Activated CD4-positive, alpha-beta T cell treated with anti-CD3 and anti-CD28 coated beads for 4 hours (primary cell): ENCODE measurements at places on chromosomes 6 and 20.
A peak's percentile ranks its signal among the peaks of the same experiment; 100 is the strongest.

- DNase-seq: peak; percentile 44
Measured at GRCh38 chr20:11891776-11892545, 25.7 kb upstream of the BTBD3 start.

GRCh38 chr6:139338795-139339194 is 35.7 kb downstream of the CITED2 start:
- no peak for DNase-seq

DNA sequence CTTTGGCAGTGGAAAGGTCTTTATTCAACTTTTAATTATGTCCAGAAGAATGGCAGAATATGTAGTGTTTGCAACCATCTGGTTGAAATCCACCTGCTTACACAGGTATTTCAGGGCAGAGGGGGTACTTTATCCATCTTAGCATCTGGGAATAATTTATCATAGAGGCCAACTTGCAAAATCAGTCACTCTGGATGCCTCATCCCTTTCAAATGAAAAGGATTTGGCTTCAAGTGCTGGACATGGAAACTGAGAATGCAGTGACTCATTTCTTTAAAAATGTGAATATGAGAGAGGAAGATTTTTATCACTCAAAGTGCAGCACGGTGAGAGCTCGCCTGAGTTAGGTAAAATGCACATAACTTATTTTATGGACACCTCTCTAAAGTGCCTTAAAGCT is 758.3 kb downstream of the KIF16B start:
- DNase-seq: no peak

DNA sequence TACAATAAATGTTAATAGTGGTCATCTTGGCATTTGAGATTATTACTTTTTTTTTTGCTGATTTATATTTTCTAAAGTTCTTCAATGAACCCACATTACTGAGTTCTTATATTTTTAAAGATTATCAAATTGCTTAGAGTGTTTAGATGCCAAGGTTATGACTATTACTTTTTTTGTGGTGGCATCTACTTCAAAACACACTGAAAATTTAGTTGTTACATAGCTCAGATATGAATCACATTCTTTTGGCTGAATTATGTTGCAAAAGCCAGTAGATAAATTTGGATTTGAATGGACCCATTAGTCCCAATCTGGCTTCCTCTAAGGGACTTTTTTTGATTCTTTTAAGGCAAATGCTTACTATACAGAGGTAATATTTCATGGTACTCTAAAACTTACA is 8.9 kb downstream of the UTRN start:
- DNase-seq: no peak

GRCh38 chr6:33988121-33989015 is 157.5 kb downstream of the GRM4 start:
- no peak for DNase-seq

DNA sequence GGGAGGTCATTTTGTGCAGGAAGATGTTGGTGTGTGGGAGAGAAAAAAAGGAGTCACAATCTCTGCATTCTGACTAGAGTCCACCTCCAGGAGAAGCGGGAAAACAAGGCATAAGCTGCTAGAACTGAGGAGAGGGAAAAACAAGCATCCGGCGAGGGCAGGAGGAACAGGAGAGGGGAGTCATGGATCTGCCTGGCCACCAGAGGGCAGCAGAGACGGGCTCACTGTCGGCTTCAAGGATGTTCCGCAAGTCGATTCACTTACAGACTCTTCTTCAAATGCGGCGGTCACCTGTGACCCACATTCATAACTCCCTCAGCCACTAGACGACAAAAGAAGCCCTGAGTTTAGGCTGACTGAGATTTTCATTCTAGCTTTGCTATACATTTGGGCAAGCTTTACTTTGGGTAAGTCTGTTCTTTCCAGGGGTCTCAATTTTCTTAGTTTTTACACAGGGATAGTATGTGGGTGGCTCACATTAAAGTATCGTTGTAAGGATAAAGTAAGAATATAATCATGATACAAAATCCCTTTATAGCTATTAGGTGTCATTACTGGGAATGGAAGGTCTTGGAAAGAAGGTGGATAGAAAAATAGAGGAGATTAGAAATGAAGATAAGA is 6.6 kb upstream of the BTNL2 start:
- peak; percentile 81 for DNase-seq

- no peak for DNase-seq
Measured at GRCh38 chr20:59148701-59149493, 14.7 kb upstream of the ZNF831 start.

GRCh38 chr6:116443105-116443504 is 18.1 kb upstream of the CALHM6 start:
- no peak for DNase-seq

DNA sequence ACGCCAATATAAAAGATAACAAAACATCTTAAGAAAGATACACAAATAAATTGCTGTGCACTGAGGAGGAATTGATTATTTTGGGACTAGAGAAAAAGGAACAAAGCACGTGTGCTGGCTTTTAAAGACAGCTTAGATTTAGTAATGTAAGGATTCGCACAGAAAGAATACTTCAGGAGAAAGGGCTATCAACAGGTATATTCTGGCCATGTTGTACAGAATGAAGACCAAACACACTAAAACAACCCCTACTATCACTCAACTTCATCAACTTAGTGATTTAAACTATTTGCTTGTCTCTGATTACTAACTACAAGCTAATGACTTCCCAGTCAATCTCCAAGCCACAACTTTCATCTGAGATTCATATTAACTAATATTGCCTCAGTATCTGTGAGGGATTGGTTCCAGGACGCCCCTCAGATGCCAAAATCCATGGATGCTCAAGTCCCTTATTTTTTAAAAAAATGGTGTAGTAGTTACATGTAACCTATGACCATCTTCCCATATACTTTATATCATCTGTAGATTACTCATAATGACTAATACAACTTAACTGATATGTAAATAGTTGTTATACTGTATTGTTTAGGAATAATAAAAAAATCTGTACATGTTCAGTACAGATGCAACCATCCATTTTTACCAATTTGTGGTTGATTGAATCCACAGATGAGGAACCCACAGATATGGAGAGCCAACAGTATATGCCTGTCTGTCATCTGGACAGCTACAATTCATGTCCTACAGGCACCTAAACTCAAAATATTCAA is 4.5 kb downstream of the DEK start:
- no peak for DNase-seq

GRCh38 chr6:33169291-33170175 is 22.7 kb downstream of the COL11A2 start:
- DNase-seq: no peak

DNA sequence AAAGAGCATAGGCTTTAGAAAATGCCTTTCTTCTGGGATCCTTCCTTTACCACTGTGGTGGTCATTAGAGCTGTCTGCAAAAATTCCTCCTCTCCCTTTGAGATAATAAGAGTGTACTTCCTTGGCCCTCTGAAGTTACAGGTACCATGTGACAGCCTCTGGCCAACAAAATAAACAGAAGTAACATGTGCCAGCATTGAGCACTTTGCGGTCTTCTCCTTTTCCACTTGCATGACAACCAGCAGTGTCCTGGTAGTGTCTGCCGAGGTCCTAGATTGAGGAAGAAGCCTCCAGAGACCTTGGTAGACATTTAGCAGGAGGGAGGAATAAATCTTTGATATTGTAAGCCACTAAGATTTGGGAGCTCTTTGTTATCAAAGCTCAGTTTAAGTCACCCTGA is 87.5 kb upstream of the ARID1B start:
- no peak for DNase-seq

- no peak for DNase-seq
Measured at GRCh38 chr6:109393157-109393885, 11.1 kb upstream of the CD164 start.

- DNase-seq: no peak
Measured at GRCh38 chr20:10481676-10482075, 46.6 kb downstream of the SLX4IP start.

DNA sequence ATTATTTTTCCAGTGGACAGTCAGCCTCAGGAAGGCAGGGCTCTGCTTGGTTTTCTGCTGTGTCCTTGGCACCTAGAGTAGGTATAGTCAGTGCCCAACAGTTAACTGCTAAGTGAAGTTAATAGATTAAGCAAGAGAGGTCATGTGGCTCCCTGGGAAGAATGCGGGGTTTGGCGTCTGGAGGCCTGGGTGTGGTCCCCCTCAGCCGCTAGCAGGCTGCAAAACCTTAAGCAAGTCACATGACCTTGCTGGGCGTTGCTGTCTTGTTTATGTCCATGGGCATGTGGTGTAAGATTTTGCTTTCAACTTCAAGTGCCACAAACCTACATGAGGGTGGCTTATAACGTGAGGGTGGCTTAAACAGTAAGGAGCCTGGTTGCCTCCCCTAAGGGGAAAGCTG is 75.5 kb upstream of the SCP2D1 start:
- no peak for DNase-seq

DNA sequence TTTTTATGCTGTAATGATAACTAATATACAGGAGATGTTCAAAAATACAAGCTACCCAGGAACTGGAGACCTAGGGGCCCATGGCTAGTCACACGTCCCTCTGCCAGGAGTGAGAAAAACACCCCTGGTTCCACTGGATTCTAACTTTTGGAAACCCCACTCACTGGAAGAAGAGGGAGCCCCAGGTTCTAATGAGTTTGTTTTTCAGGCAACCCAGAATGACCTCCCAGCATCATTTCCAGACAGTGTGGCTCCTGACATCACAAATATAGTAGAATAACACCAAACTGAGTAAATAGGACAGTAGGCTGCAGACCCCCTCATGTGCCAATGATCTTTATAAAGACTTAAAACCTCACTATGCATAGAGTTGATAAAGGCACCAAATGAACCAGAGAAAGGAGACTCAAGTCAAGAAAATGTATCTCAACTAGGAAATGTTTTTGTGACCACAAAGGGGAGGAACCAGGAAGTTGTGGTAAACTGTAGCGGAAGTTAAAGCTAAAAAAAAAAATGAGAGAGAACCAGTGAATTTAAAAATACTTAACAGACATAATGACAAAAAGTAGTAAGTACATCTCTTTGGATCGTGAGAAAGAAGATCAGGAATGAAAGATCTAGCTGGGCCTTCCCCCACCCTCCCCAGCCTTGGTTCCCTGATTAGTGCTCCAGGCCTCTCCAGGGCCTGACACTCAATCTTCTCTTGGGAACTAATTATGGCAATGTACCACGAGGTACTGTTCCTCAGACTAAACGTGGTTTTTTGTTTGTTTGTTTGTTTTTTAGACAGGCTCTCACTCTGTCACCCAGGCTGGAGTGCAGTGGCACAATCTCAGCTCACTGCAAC is 19.8 kb downstream of the HLA-E start:
- no peak for DNase-seq

DNA sequence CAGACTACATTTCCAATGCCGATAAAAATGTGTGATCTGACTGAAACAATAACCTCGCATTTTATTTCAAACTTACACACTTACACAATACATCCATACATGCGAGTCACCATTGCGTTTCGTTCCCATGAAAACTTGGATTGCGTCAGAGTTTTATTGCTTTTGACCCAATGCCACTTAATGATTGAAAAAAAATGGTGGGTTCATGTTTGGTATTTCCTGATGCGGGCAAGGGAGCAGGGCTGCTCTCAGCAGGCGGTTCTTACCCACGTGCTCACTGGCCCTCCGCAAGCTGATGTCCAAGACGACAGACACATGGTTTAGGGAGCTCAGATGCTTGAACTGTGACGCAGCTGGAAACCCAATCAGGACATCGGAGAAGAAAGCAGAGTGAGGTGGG is 281.0 kb upstream of the SULF2 start:
- DNase-seq: no peak

DNA sequence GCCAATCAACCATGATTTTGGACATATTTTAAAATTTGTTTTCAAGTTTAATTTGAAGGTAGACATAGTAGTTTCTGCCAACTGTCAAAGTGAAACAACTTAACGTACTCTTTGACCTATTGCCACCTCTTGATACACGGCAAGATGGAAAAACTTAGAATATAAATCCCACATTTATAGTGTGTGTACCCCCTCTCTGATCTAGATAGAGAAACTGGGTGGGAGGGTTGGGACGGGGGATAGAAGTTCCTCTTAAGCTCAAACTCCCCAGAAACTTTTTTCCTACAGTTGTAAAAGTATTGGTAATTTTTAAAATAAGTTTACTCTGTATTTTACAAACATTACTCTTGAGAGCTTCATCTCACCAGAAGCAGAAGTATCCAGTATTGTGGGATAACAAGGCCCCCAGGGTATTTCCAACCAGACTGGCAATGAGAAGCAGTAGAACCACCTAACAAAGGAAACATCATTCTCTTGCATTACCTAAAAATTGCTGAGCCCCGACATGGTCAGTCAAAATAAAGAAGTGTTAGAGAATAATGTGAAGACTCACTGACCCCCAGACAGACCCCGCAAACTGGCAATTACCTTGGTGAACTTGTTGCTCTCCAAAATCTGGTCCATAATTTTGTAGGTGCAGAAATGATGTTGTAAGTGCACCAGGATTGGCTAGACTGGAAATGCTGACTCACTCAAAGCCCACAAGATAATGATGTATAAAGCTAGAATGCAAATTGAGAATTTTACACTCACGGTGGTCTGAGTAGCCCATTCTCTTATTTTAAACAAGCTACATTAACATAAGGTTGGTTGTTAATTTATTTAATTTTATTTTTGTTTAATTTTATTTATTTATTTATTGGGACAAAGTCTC is 74.7 kb upstream of the TNFAIP3 start:
- no peak for DNase-seq

- DNase-seq: no peak
Measured at GRCh38 chr20:55186228-55186627, 710.8 kb downstream of the DOK5 start.

DNA sequence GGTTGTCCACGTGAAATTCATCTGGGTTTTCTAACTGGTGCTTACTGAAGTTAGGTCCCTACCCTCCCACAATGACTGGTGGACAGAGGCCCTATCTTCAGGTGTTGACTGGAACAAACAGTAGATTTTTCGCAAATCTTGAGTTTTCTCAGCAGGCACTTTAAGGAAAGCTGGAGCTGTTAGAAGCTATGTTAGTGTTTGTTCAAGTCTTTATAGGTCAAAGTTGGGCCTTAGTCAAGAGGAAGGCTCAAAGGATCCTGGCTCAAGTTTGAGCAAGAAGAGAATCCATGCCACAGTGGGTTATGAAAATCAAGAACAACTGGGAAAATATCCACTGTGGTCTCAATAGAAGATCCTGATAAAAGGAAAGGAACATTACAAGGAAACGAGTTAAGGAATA is 48.5 kb upstream of the ELOVL5 start:
- DNase-seq: no peak

- DNase-seq: no peak
Measured at GRCh38 chr6:41502917-41503671, 43.1 kb upstream of the FOXP4 start.

GRCh38 chr6:98335594-98335993 is 498.8 kb upstream of the POU3F2 start:
- DNase-seq: no peak

- DNase-seq: no peak
Measured at GRCh38 chr20:11230999-11231398, 557.2 kb upstream of the JAG1 start.

GRCh38 chr6:33729059-33729458 is 17.6 kb upstream of the UQCC2 start:
- DNase-seq: no peak

- no peak for DNase-seq
Measured at GRCh38 chr6:129508477-129509145, 201.4 kb downstream of the ARHGAP18 start.

- DNase-seq: no peak
Measured at GRCh38 chr6:40352527-40353170, 234.5 kb downstream of the LRFN2 start.
